Stimulated activated CD4-positive, alpha-beta T cell treated with anti-CD3 and anti-CD28 coated beads, Interleukin-1b, Interleukin-23, amount 100 ng/mL, for 4 hours (primary cell): ENCODE measurements at places on chromosomes 2 and 18.

DNA sequence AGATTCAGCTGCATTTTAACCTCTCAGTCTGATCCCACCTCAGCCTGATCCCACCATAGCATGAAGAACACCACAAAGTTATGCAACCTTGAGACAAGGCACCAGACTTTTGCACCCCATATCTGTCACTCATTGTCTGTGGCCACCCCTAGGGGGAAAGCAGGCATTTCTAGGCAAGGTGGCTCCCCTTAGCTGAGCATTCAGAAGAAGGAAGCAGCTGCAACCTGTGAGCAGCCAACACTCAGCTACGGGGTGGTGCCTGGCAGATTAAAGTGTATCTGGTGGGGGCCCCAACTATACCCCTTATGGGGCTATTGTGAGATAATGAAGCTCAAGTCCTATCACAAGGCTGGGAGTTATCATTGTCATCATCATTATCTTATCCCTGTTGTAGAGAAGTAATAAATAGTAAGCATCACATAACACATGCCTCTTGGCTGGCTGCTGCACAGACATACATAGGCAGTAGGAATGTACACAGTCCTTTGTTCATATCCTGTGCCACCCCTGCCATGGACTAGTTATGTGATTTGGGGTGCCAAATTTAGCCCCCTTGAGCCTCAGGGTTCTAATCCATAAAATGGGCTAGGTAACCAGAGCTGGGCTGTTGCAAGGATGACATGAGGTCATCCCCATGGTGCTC, 20.6 kb upstream of the TMEM163 start:
- no peak for DNase-seq

- DNase-seq, result no peak
Measured at GRCh38 chr2:189178726-189179569, 613 bp downstream of the COL5A2 start.

GRCh38 chr2:26627350-26628105, 13.6 kb downstream of the CIB4 start:
- no peak for DNase-seq

DNA sequence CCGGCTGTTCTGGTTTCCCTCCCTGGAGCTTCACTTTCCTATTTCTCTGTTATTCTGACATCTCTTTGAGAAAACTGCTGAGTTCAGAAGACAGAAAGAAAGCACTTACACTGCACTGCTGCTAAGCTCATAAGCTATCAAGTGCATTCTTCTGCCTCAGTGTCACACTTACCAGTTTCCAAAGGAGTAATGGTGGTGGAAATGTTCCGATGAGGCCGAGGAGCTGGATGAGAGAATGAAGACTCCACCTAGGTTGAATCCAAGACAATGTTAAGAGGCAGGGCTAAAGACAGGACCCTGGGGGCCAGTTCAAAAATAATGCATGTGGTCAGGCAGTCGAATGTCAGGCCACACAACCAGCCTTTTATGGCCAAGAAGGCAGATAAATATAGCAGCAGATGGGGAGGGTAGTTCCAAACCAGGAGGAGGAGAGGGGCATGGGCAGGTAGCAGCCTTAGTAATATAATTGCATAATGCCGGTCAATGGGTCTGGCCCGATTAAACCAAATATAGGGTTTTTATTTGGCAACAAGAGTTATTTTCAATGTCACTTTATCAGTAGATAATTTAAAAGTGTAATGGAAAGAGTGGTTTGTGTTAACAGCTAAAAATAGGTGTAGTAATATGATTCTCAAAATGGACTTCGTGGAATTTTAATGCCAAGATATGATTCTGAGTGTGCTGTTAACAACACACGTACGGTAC, at the start of gene MYOM1:
Gene MYOM1 (minus strand): TSS at position 338 of the 705 bp plus-strand sequence. CDS start 4,745 bp downstream, outside the sequence.
- DNase-seq, result no peak

DNA sequence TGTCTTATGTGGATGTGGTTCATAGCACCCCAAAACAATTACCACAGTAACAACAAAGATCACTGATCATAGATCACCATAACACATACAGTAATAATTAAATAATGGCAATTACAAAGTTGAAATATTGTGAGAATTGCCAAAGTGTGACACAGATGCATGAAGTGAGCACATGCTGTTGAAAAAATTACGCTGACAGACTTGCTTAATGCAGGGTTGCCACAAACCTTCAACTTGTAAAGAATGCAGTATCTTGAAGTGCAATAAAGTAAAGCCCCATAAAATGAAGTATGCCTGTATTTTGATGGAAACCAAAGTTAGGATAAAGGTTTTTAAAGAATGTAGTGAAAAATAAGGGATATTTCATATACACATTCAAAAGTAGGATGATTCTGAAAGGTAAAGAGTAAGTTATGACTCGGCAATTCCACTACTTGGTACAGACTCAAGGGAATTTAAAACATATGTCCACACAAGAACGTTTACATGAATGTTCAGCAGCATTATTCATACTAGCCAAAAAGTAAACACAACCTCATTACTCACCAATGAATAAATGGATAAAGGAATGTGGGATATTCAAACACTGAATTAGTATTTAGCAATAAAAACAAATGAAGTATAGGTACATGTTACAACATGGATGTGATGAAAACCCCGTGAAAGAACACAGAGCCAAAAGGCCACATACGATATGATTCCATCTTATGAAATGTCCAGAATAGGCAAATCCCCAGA, 61.6 kb downstream of the SCN9A start:
- no peak for DNase-seq

- DNase-seq, result no peak
Measured at GRCh38 chr2:123785332-123785731, 239.8 kb upstream of the CNTNAP5 start.

- no peak for DNase-seq
Measured at GRCh38 chr2:32058130-32058529, 5.2 kb upstream of the SPAST start.

GRCh38 chr2:181371782-181372645, 85.2 kb upstream of the ITGA4 start:
- no peak for DNase-seq

DNA sequence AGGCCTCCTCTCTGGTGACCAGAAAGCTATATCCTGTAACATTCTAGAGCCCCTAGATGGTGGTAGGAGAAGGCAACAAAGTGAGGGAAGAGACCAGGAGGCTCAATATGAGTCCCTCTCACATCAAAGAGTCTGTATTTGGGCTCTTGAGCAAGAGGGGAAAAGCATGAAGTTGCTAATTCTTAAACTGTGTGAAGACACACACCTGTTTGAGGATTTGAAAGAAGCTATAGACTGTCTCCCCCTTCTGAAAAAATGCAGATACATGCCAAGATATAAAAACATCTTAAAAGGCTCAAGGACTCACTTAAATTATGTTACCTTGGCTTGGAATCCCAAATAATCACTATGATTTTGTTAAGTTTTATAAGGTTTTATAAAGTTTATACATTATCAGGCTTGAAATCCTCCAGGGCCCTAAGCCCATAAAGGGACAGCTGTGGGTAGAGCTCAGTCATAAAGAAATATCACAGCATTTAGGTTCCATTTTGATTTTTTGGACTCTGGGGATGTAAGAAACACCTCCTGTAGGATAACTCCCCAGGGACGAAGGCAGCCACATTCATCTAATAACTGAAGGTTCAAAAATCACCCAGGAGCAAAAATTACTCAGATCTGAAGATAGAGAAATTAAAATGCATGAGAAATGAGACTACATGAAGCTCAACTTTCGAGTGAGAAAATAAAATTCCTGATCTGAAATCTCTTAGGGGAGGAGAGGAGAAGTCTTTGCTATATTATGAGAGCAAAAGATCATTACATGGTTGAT, 136.1 kb upstream of the LGALSL start:
- DNase-seq, result no peak

DNA sequence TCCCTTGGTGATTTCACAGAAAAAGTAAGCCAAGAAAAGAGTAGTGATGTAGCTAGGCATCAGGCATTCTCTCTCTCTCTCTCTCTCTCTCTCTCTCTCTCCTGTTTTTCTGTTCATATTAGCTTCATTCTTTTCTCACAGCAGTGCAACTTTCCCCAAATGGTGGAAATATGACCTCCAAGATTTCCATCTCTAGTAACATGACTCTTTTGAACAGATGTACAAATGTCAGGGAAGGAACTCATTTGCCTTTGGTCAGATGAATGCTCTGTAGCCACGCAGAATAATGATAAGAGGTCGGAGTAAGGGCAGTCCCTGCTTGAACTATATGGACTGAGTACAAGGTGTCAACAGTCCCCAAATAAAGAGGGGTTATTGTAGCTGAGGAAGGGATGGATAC, 316.2 kb downstream of the GALNT13 start:
- DNase-seq, result no peak
